SJCRH30 (cell line): ENCODE measurements at places on chromosomes 2 and 18.

GRCh38 chr18:47932190-47932589, 1.7 kb upstream of the SMAD2 start:
- peak overlapping the region; percentile 79 for H3K4me3 ChIP-seq
- H3K27me3 ChIP-seq = no peaks in the 10 kb centered on the region
- H3K27ac ChIP-seq = no peak overlapping the region; the same call in 1 of the 2 replicates
- H3K4me1 ChIP-seq = 0 out of 2 replicates have a peak, but pooled peaks cover 9% of the 10 kb centered on the region

DNA sequence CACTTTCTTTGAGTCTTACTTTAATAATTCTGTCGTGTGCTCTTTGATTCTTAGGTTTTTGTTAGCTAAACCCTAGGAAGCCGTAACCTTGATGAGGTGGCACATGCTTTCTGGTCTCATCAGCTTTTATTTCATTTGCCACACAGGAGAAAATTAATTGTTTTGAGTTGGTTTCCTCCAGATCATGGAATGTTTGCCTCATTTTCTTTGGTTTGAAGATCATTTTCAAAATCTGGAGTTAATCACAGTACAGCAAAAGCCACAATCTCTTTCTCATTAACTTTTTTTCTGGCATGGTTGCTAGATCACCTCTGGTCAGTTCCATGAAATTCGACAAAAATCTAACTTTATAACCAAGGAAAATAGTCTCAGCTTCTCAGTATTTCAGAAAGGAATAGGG, 182.9 kb downstream of the MYO1B start:
- no peak overlapping the region for H3K27ac ChIP-seq
- H3K4me3 ChIP-seq = no peak overlapping the region

DNA sequence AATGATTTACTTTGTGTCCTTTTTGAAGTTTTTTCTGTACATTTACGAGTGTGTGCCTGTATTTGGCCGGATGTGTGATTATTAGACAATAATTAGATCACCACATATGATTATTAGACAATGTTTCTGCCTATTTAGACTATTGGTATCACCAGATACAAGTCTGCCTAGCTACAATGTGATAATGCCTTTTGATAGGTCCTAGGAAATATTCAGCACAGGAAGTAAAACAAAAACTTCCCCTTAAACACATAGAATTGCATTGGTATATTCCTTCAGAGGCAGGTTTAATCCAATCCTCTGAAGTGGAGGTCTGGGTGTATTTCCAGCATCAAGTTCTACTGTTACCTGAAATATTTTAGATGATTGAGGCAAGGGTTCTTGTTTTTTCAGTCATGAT, 275.1 kb downstream of the TGIF1 start:
- H3K36me3 ChIP-seq = no peaks in the 10 kb centered on the region
- H3K4me1 ChIP-seq = no peaks in the 10 kb centered on the region
- H3K27me3 ChIP-seq = no peaks in the 10 kb centered on the region

DNA sequence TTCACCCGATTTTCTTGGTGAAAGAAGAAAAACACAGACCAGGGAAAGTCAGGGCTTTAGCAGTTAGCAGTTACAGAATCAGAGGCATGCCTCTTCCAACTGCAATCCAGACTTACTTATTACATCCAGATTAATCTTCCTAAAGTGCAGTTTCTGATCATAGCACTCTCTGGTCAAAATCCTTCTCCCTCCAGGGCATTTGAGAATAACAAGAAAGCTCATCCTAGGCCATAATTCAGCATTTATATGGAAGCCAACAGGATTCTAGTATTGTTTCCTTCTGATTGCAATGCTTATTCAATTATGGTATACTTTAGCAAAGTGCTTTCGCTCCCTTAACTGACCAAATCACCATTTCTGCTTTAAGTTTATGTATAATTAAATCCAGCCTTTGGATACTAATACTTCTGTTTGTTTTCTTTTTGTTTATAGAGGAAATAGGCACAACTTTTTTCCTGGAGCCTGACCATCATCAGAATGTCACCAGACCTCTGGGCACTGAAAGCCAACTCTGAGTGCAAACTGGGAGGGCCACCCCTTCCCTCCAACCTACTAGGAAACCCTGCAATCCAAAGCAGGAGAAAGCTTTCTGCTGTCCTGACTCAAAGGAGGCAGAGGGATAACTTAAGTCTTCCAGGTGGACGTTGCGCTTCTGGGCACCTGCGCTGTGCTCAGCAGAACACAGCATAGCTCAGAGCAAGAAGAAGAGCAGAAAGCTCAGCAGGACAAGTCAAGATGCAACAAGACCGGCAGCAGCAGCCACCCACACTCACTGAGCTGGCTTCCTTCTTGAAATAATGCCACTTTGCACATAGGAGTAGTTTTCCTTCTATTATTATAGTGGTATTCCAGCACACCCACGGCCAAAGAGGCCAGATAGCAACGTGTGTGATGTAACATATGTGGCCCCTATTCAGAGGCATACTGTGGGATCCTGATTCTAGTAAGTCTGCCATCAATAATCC, 99.3 kb downstream of the STK39 start:
- no peaks in the 10 kb centered on the region for H3K36me3 ChIP-seq
- no peak overlapping the region for H3K27ac ChIP-seq
- H3K4me3 ChIP-seq = no peak overlapping the region
- H3K4me1 ChIP-seq = peaks cover 13% of the 10 kb centered on the region

- H3K27me3 ChIP-seq = no peaks in the 10 kb centered on the region
- no peak overlapping the region for H3K4me3 ChIP-seq
- no peak overlapping the region for H3K27ac ChIP-seq
- no peaks in the 10 kb centered on the region for H3K36me3 ChIP-seq
- H3K4me1 ChIP-seq = peaks cover 16% of the 10 kb centered on the region
- DNase-seq = no peak
Observed at GRCh38 chr18:44799382-44799906, 118.8 kb downstream of the SETBP1 start.

- no peak overlapping the region for H3K4me3 ChIP-seq
- no peak for DNase-seq
- peaks cover 2% of the 10 kb centered on the region for H3K36me3 ChIP-seq
- no peaks in the 10 kb centered on the region for H3K4me1 ChIP-seq
- no peaks in the 10 kb centered on the region for H3K27me3 ChIP-seq
Observed at GRCh38 chr2:231210782-231211181, 12.4 kb downstream of the ARMC9 start.

GRCh38 chr2:240662681-240663080, 20.0 kb downstream of the AQP12B start:
- no peaks in the 10 kb centered on the region for H3K27me3 ChIP-seq
- H3K36me3 ChIP-seq = no peaks in the 10 kb centered on the region
- DNase-seq = no peak
- no peaks in the 10 kb centered on the region for H3K4me1 ChIP-seq

DNA sequence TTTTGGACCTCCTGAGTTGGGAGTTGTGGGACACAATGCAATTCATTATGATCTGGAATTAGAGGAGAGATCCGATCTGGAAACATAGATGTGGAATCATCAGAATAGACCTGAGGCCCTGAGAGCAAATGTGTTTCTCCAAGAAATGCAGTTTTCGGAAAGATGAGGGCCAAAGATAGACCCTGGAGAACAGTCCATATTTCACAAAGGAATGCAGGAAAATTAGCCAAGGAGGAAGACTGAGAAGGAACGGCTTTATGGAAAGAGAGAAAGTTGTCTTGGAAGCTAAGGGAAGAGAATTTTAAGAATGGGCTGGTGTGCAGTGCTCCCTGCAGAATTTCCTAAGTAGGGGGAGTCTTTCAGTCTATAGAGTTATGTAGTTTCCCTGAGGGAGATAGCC, 11.1 kb upstream of the ZNF532 start:
- H3K27me3 ChIP-seq = no peaks in the 10 kb centered on the region
- no peaks in the 10 kb centered on the region for H3K36me3 ChIP-seq
- no peak for DNase-seq
- peaks cover 17% of the 10 kb centered on the region for H3K4me1 ChIP-seq
- H3K4me3 ChIP-seq = no peak overlapping the region

DNA sequence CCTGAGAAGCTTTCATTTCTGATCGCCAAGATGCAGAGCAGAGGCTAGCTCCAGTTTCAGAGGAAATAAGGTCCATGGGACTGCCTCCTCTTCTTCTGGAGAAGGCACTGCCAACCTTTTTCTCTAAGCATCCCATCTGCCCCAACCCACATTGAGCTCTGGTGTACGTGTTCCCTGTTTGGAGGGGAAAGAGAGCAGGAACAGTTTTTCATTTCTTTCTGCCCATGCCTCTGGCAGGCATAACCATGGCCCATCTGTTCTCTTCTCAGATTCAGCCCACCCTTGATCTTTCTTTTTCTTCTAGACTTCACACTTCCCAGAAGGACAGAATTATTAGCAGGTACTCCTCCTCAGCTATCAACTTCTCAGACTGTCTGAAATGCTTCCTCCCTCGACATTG, 1110.3 kb upstream of the KLHL29 start:
- H3K4me3 ChIP-seq = no peak overlapping the region
- H3K36me3 ChIP-seq = no peaks in the 10 kb centered on the region
- no peak overlapping the region for H3K27ac ChIP-seq

DNA sequence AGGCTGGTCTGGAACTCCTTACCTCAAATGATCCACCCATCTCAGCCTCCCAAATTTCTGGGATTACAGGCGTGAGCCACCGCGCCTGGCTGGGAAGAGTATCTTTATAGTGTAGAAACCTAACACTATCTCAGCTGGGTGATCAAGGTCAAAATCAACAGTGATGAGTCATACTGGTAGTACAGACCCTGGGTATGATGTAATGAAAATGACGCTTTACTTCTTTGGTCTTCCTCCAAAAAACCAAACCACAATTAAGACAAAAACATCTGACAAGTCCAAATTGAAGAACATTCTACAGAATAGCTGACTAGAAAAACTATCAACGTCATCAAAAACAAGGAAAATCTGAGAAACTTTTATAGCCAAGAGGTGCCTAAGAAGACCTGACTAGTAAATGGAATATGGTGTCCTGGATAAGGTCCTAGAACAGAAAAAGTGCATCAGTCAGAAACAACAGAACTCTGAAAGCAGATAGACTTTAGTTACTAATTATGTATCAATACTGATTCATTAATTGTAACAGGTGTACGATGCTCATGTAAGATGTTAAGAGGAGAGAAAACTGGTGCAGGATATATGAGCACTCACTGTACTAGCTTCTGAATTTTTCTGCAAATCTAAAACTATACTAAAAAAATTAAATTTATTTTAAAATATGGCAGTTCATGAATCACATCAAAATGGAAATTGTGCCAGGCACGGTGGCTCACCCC, 25.4 kb downstream of the PDCL3 start:
- 0 out of 2 replicates have a peak, but pooled peaks cover 3% of the 10 kb centered on the region for H3K4me1 ChIP-seq
- no peaks in the 10 kb centered on the region for H3K27me3 ChIP-seq
- no peak for DNase-seq

DNA sequence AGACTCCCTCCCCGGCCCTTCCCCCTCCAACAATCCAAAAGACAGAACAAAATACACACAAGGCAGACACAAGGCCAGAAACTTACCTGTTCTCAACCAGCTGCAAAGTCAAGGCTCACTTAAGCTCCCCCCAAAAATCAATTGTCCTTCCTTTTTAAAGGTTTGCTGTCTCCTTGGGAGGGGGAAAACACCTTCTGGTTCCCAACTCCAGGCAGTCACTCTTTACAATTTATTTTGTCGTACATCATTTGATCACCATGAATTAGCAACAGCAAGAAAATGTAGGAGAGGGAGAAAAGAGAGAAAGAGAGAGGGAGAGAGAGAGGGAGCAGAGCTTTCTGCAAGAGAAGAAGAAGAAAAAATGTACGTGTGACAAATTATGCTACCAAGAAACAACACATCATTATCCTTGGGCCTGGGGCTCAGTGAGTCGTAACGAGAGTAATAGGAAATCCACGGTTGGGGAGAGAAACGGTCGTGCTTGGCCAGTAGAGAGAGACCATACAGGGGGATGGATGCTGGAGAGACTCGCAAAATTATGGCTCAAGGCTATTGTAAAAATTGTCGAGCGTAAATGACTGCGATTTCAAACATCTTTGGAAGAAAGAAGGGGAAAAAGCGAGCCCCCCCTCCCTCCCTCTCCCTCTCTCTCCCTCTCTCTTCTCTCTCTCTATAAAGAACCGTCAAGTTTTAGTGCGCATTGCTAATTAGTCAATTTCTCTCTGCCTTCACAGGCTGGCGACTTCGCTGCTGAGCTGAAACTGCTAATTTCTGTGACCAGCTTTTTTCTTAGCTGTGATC, at the start of gene KLHL14:
Gene KLHL14, minus strand, starts transcription at position 443 of the 801 bp plus-strand sequence. CDS start 2,432 bp downstream, outside the sequence.
- no peak for DNase-seq
- H3K27me3 ChIP-seq = no peaks in the 10 kb centered on the region
- H3K36me3 ChIP-seq = no peaks in the 10 kb centered on the region
- no peak within 1 kb of the TSS for H3K27ac ChIP-seq
- no peak within 1 kb of the TSS for H3K4me3 ChIP-seq
- H3K4me1 ChIP-seq = no peaks in the 10 kb centered on the region

DNA sequence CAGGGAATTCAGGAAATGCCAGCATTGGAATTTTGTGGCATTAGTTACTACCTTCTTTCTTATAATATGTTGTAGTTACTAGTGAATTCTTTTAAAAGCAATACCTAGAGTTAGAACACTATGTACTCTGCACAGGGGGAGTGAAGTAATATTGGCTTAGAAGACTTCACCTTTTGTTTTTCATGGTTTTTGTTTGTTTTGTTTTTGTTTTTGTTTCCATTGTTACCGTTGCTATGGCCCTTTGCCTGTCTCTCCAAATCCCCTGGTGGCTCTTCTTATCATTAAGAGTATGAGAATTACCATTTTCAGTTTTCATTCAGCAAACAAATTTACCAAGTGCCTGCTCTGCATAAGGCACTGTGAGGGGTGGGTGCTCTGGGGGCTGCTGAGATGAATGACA, 160.1 kb downstream of the HAUS1 start:
- no peak overlapping the region for H3K4me3 ChIP-seq
- no peaks in the 10 kb centered on the region for H3K4me1 ChIP-seq
- no peaks in the 10 kb centered on the region for H3K27me3 ChIP-seq
- no peak for DNase-seq

DNA sequence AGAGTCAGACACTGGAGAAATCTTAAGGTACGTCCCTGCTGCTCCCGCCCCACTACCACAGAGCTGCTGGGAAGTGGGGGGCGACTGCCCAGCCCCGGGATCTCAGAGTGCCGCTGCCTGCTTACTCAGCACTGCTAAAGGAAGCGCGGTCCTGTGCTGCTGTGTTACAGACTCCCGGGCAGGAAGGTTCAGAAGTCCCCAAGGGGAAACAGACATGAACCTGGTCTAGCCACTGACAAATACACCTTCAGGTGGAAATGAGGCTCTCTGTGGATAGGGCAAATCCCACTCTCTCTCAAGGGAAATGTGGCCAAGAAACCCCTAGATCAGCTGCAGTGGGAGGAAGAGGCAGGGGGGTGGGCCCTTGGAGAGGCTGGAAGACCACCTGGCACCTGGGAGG, 13.7 kb downstream of the MTERF4 start:
- H3K27ac ChIP-seq = no peak overlapping the region
- no peak for DNase-seq
- H3K4me3 ChIP-seq = no peak overlapping the region
- H3K36me3 ChIP-seq = peaks cover 54% of the 10 kb centered on the region
- no peaks in the 10 kb centered on the region for H3K27me3 ChIP-seq
- no peaks in the 10 kb centered on the region for H3K4me1 ChIP-seq

- DNase-seq = no peak
- H3K27ac ChIP-seq = no peak overlapping the region
- no peaks in the 10 kb centered on the region for H3K27me3 ChIP-seq
- no peaks in the 10 kb centered on the region for H3K4me1 ChIP-seq
- no peak overlapping the region for H3K4me3 ChIP-seq
Observed at GRCh38 chr2:24329700-24330099, 30.6 kb downstream of the ITSN2 start.

GRCh38 chr2:127024769-127025358, 82.1 kb downstream of the BIN1 start:
- H3K36me3 ChIP-seq = no peaks in the 10 kb centered on the region
- H3K4me3 ChIP-seq = no peak overlapping the region
- H3K27ac ChIP-seq = no peak overlapping the region
- DNase-seq = no peak
- no peaks in the 10 kb centered on the region for H3K27me3 ChIP-seq
